T-helper 22 cell (primary cell): ENCODE measurements at places on chromosomes 12 and 14.

DNA sequence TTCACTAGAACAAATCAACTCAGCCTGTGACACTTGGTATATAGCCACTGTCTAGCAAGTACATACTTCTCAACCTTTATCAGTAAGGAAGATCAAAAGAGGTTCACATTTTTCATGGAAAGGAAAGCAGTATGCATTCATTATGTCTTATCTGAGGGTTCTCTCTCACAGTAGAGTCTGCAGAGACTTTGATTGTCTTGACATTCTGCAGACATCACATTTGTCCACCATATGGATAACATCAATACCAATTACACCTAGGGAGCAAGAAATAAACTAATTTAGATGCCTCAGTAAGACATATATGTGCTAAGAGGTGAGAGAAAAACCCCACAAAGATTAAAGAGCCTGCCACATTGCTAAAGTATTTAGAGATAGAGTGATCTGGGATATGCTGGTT lies 110.8 kb upstream of the SLC35F4 start:
- no peak for DNase-seq

DNA sequence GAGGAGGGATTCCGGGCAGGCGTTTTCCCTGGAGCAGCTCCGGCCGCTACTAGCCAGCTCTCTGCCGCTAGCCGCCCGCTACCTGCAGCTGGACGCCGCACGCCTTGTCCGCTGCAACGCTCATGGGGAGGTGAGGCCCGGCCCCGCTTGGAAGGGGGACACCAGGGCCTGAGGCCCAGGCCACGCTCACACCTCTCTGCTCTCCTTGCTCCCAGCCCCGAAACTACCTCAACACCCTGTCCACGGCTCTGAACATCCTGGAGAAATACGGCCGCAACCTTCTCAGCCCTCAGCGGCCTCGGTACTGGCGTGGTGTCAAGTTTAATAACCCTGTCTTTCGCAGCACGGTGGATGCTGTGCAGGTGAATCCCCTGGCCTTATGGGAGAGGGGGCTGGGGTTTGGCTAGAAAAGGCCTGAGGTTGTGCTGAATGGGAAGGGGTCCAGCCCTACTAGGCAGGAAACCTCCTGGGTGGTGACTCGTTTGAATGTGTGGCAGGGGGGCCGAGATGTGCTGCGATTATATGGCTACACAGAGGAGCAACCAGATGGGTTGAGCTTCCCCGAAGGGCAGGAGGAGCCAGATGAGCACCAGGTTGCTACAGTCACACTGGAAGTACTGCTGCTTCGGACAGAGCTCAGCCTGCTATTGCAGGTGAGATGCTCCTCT lies 597 bp downstream of the RNF31 start:
- DNase-seq: no peak

- no peak for DNase-seq
Observed at GRCh38 chr14:97850466-97850865, 1053.3 kb downstream of the VRK1 start.

- no peak for DNase-seq
Observed at GRCh38 chr12:120851444-120851843, 52.7 kb downstream of the SPPL3 start.

DNA sequence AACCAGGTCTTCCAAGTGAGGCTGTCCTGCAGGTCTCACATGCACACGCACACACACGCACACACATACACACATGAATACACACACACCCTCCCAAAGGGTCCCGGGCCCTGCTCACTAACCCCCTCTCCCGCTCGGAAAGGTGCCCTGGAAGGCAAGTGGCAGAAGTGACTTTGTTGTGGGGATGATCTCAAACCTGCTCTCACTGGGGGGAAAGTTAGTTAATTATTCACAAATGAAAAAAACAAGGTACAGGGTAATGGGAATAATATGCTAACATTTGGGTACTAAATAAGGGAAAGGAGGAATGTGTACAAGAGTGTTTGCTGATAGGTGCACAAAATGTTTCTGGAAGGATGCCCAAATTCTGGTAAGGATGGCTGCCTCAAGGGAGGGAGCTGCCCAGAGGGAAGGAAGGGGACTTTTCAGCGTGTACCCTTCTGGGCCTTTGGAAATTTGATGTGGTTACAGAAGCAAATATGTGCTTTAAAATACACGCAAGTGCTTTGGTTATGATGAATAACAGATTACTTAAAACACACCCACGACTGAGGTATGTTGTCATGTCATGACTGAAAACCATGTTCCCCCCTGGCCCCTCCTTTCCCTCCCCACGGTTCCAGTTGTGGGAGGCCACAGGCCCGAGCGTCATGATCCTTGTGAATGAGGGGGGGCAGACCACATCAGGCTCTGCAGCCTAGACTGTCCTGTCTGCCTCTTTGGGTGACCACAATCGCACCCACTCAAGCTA lies 43.3 kb upstream of the PLEKHG6 start:
- DNase-seq: no peak

DNA sequence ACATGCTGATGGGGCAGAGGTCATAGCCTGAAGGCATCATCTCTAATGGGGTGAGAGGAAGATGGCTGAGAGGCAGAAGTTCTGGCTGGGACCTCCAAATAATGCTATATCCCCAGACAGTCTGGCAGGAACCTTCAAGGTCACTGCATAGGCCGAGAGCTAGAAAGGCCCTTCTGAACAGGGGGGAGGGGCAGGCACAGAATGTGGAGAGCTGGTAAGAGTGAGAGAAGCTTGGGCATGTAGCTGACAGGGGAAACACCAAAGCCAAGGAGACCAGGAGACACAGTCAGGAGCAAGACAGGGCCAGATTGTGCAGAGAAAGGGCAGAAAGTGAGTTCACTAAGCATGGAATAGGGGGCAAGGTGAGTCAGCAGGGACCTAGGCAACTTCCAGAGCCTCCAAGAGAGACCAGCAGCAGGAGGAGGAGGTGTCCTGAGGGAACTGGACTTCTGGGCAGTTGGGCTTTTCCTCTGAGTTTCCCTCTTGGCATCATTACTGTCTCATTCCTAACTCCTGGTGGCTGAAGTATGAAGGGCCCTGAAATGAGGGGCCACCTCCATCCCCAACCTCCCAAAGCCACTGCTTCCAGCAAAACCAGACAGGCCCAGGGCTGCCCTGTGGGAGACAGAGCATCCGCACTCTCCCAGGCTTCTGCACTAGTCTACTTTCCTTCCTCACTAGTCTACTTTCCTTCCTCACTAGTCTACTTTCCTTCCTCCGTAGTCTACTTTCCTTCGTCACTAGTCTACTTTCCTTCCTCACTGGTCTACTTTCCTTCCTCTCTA lies 17.1 kb downstream of the ANO2 start:
- DNase-seq: no peak

DNA sequence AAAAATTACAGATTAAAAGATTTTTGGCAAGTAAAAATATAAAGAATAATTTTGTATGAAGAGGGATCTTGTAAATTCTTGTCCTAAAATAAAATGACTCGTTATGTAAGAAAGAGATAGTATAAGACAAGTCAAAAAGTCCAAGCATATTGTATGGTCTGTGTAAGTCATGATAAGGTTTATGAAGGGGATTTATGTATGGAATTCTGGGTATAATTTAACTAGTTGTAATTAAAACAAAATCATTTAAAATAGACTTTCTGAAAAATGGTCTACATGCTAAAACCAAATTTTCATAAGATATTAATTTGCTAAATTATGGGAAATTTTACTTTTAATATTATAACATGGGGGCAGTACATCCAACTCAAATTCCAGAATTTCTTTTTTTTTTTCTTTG lies 17.6 kb upstream of the PEX5 start:
- DNase-seq: no peak

DNA sequence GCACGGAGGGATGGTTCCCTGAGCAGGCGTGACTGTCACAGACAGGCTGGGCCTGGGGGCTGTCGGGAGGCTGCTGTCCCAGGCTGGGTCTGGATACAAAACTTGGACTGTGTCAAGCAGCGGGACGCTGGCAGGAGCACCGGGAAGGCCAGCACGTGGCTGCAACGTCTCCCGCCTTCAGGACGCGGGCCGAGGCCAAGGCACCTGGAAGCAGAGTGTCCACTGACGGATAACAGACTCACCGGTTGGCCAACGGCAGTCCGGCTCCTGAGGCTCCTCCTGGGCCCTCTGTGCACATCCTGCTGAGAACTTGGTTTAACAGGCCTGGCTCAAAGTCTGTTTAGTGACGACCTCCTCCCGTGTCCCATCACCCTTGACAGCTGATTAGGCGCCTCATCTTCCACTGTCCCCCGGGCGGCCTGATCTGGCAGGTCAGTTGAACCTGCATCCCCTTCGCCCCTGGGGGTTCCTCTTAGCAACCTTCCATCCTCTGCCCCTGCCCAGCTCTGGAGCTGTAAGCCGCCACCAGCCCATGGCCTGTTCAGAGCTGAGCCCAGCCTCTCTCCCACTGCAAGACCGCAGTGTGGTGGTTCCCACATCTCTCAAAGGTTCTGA lies 2.5 kb downstream of the XRCC3 start:
- DNase-seq: no peak

- no peak for DNase-seq
Observed at GRCh38 chr12:123907726-123908476, 64.7 kb downstream of the CCDC92 start.

- no peak for DNase-seq
Observed at GRCh38 chr14:44412858-44413569, 94.1 kb downstream of the FSCB start.

- DNase-seq: no peak
Observed at GRCh38 chr12:131529196-131530040, 181.5 kb upstream of the SFSWAP start.

- no peak for DNase-seq
Observed at GRCh38 chr12:40028296-40028695, 77.6 kb downstream of the SLC2A13 start.

GRCh38 chr12:75447691-75448393 lies 32.7 kb upstream of the GLIPR1 start:
- DNase-seq: no peak

- DNase-seq: peak; percentile 8
Observed at GRCh38 chr12:122527478-122527944, 462 bp downstream of the KNTC1 start.

DNA sequence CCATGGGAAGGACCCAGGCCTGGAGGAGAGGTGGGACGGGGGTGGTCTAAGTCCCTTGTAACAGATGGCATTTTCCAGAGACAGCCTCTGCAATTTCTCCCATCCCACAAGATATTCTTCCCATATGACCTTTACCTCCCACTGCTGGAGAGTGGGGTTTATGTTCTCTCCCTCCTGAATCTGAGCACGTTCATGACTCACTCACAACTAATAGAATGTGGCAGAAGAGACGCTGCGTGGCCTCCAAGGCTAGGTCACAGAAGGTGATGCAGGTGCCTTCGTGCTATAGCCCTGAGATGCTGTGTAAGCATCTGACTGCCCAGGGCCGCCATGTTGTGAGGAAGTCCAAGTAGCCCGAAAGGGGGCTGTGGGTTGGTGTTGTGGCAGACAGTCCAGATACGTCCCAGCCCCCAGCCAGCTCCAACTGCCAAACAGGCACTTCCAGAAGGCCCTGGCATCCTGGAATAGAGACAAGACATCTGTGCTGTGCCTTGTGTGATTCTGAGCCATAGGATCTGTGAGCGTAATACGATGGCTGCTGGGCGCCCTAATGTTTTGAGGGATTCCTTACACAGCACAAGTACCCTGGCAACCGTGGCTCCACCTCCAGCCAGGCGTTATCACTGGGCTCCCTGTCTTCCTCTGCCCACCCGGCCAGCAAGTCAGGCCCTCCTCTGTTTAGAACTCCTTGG lies 56.1 kb upstream of the NCOR2 start:
- DNase-seq: no peak

GRCh38 chr12:113891739-113892520 lies 74.2 kb downstream of the RBM19 start:
- no peak for DNase-seq

DNA sequence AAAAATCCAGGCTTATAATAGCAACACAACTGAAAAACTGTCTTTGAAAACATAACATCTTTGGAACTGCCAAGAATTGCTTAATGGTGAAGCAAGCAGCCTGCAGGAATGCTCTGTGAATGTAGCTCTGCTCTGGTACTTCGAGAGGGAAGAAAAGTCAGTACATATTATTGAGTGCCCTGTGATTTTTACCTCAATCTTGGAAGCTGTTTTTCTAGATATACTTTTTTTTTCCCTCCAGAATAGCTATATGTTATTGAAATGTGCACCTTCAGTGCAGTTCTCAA lies 508.1 kb downstream of the PCNX1 start:
- DNase-seq: no peak

GRCh38 chr12:71958993-71959578 lies 20.4 kb downstream of the TPH2 start:
- no peak for DNase-seq

DNA sequence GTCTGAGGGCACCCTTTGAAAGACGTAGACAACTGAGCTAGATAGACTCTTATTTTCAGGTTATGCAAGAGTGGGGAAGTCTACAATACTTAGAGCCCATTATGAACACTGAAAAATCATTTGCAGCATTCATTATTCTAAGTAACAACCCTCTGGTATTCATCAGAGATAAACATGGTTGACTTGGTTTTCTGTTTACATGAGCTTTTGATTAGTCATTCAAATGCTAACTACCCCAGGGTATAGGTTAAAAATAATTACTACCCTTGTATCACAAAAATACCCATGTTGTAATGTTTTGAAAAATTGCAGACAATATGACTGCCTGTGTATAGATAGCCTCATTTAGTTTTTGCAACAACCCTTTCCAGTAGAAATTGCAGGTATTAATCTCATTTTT lies 78.5 kb downstream of the PPFIBP1 start:
- DNase-seq: no peak

DNA sequence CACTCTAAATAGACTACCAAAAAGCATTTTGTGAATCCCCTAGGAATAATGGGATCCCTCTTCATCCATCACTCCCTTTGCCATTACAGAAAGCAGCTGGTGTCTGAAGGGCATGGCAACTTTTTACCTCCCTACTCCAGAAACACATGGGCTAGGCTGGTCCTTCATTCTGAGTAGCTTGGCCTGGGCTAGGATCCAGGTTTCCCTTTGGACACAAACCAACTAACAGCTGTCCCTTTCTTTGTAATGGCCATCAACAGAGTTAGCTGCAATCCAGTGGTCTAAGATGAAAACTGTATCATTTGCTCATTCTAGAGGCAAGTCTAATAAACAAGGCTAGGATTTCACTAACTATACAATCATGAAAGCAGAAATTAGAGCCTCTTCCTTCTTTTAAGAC lies 7.4 kb downstream of the GRIN2B start:
- DNase-seq: no peak

DNA sequence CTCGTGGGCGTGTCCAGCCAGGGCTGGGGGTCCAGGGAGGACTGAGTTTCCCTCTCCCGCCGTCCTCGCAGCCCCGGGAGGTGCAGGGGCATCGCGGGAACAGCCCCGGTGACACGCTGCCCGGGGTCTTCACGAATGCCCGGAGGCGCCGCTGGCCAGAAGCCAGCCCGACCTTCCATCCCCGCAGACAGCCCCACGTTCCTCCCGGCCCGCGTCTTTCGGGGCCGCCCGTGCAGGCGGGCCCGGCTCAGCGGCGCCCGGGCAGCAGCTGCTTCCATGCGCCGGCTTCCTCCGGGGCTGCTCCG lies 827 bp upstream of the TEDC1 start:
- no peak for DNase-seq

DNA sequence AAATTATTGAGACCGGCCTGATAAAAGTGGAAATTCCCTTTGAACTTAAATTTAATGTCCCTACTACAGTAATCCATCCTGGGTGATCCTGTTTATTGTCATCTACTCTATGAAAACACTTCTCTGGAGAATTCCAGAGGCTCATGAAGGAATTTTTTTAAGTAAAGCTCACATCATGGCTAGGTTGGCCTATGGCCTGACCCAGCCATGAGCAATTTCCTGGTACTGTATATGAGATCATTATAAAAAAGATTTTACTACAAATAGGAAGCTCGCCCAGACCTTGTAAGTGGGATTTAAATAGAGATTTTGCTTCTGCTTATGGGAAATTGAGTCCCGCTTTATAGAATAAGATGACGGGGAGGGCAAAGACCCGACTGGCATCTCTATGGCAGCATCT lies 215.5 kb downstream of the DPF3 start:
- no peak for DNase-seq

- DNase-seq: no peak
Observed at GRCh38 chr12:2295941-2296461, 243.2 kb downstream of the CACNA1C start.
